H1 (cell line): ENCODE measurements at places on chromosomes 6 and 20. TPM values are rescaled to one million over a fixed set of nuclear protein-coding genes. Genes with fewer than 3 reads are reported as not detected.

RNF182 gene
- polyA plus RNA-seq, result 4.2 and 6.2 TPM in 2 replicates

TGM6 gene
- polyA plus RNA-seq, result 0.03 and 0.16 TPM in 2 replicates

TRMT6 gene
- polyA plus RNA-seq, result 5.0 and 6.9 TPM in 2 replicates

SLC13A3 gene
- 12.6 and 15.4 TPM in 2 replicates for polyA plus RNA-seq

ACSS2 gene
- 23.1 and 24.2 TPM in 2 replicates for polyA plus RNA-seq

TRIM40 gene
- polyA plus RNA-seq, result not detected in 2 replicates

RIPPLY2 gene
- 1.3 and 1.5 TPM in 2 replicates for polyA plus RNA-seq

KHDC1L gene
- 0.14 TPM in 1 of 2 replicates, not detected in the other for polyA plus RNA-seq

POFUT1 gene
- 19.4 and 23.5 TPM in 2 replicates for polyA plus RNA-seq

HRH3 gene
- polyA plus RNA-seq, result 2.0 and 3.1 TPM in 2 replicates

GRM1 gene
- 0.15 and 0.33 TPM in 2 replicates for polyA plus RNA-seq

BMP6 gene
- 2.0 and 2.2 TPM in 2 replicates for polyA plus RNA-seq

ATP9A gene
- polyA plus RNA-seq, result 4.6 and 5.0 TPM in 2 replicates

PEX7 gene
- polyA plus RNA-seq, result 10.5 and 11.0 TPM in 2 replicates

OR2H2 gene
- polyA plus RNA-seq, result not detected in 2 replicates

SSTR4 gene
- polyA plus RNA-seq, result 0.05 and 0.14 TPM in 2 replicates

GHRH gene
- not detected in 2 replicates for polyA plus RNA-seq

NKX2-4 gene
- polyA plus RNA-seq, result 0.12 and 0.19 TPM in 2 replicates

CTCFL gene
- polyA plus RNA-seq, result 0.30 and 0.75 TPM in 2 replicates

RNF5 gene
- polyA plus RNA-seq, result 145 and 158 TPM in 2 replicates

SLA2 gene
- 0.17 and 0.18 TPM in 2 replicates for polyA plus RNA-seq

TTPAL gene
- polyA plus RNA-seq, result 2.8 and 7.6 TPM in 2 replicates

CLIC5 gene
- polyA plus RNA-seq, result 0.12 and 0.24 TPM in 2 replicates

NT5E gene
- 0.74 and 1.3 TPM in 2 replicates for polyA plus RNA-seq

ALDH8A1 gene
- polyA plus RNA-seq, result 0.08 and 0.09 TPM in 2 replicates

CRISP2 gene
- 0.06 and 0.13 TPM in 2 replicates for polyA plus RNA-seq

DUSP22 gene
- polyA plus RNA-seq, result 15.5 and 27.2 TPM in 2 replicates

CCN6 gene
- polyA plus RNA-seq, result not detected in 2 replicates

ABHD12 gene
- polyA plus RNA-seq, result 31.3 and 42.8 TPM in 2 replicates

IL17A gene
- not detected in 2 replicates for polyA plus RNA-seq

C20orf204 gene
- 0.39 and 0.96 TPM in 2 replicates for polyA plus RNA-seq

BPIFB2 gene
- not detected in 2 replicates for polyA plus RNA-seq

TRAPPC3L gene
- polyA plus RNA-seq, result not detected in 2 replicates

STMND1 gene
- not detected in 2 replicates for polyA plus RNA-seq

OR2B6 gene
- polyA plus RNA-seq, result 0.26 and 0.46 TPM in 2 replicates

SAMD3 gene
- 1.2 and 1.8 TPM in 2 replicates for polyA plus RNA-seq

PLEKHG1 gene
- polyA plus RNA-seq, result 0.94 and 0.97 TPM in 2 replicates

EIF6 gene
- polyA plus RNA-seq, result 319 and 374 TPM in 2 replicates

ENPP5 gene
- 3.2 and 5.1 TPM in 2 replicates for polyA plus RNA-seq

ARG1 gene
- not detected in 2 replicates for polyA plus RNA-seq

ANGPT4 gene
- polyA plus RNA-seq, result 0.25 and 0.33 TPM in 2 replicates

AIF1 gene
- polyA plus RNA-seq, result 3.7 and 6.3 TPM in 2 replicates

CEP43 gene
- 9.9 and 12.0 TPM in 2 replicates for polyA plus RNA-seq

FILIP1 gene
- polyA plus RNA-seq, result 2.0 and 2.4 TPM in 2 replicates

FNDC1 gene
- polyA plus RNA-seq, result 0.06 and 0.14 TPM in 2 replicates

TMEM170B gene
- 0.63 and 0.80 TPM in 2 replicates for polyA plus RNA-seq

OPN5 gene
- polyA plus RNA-seq, result not detected in 2 replicates

HLA-B gene
- polyA plus RNA-seq, result 231 and 233 TPM in 2 replicates

BNIP5 gene
- not detected in 2 replicates for polyA plus RNA-seq

ZSCAN26 gene
- polyA plus RNA-seq, result 3.8 and 7.0 TPM in 2 replicates

SNPH gene
- polyA plus RNA-seq, result 0.98 and 1.5 TPM in 2 replicates

SLC22A1 gene
- 0.12 and 0.16 TPM in 2 replicates for polyA plus RNA-seq
